Stimulated activated CD8-positive, alpha-beta memory T cell treated with anti-CD3 and anti-CD28 coated beads, Interleukin-4, amount 100 ng/mL, for 4 hours (primary cell): ENCODE measurements at places on chromosomes 16 and 17.

DNA sequence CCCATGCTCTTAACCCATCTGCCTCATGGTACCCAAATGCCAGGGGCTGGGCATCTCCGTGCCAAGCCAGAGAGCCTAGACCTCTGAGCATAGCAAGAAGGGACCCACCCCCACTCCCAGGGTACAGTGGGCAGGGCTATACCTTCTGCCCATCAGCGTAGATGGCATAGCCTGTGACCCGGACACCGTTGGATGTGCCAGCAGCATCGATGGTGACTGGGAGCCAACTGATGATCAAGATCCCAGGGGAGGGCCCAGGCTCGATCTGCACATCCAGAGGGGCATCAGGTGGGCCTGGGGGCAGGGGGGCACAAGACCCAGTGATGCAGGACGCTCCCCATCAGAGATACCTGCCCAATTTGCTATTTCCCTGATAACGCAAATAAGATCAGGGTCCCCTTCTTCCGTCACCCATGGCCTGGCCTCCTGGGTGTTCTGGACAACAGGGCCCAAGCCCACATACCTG lies 17.1 kb downstream of the TSPOAP1 start:
- no peak for DNase-seq

DNA sequence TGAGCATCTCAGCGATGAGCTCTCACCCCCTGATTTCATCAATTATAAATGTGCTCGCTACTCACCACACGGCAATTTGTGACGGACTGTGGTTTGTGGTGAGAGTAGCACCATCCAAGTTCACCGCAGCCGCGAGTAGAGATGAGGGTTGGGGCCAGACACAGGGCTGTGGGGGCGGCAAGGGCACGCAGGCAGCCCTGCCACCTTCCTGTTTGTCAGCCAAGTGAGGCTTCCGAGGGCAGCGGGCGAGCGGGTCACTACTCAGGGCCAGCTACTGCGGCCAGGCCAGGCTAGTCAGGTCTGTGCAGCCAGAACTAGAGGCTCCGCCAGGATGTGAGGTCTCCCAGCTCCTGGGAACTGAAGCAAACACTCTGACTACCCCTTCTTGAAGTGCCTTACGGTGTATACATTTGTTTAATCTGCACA lies 39.6 kb upstream of the MEOX1 start:
- DNase-seq, result no peak

- no peak for DNase-seq
These were observed 49.1 kb downstream of the ARHGAP17 start for GRCh38 chr16:24966031-24966430.

DNA sequence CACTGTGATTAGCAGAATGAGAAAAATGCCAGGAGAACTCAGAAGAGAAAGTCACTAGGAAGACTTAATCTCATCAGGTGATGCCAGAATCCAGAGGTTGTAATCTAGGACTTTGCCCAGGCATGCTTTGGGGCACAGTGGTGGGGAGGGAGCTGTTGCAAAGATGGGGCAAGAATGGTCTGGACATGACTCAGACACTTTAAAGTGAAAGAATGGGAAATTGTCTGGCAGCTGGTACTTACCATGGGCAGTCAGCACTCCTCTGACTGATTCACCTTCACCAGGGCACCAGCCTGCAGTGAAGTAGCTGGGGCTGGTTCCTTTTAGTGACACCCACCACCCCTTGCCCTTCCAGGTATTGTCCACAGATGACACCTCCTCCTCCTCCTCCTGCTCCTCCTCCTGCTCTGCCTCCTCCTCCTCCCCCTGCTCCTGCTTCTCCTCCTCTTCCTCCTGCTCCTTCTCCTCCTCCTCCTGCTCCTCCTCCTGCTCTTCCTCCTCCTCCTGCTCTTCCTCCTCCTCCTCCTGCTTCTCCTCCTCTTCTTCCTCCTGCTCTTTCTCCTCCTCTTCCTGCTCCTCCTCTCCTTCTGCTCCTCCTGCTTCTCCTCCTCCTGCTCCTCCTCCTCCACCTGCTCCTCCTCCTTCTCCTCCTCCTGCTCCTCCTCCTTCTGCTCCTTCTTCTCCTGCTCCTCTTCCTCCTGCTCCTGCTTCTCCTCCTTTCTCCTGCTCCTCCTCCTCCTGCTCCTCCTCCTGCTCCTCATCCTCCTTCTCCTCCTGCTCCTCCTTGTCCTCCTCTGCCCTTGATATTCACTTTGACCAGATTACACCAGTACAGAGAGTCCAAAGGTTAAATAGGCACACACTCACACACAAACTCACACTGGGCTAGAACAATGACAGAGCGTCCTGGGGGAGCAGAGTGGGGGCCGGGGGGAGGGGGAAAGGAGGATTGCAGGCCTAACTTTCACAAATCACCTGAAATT lies at the start of gene CHD9NB:
Gene CHD9NB, minus strand, starts transcription at position 379 of the 983 bp plus-strand sequence. CDS start 8,739 bp downstream, outside the sequence.
- DNase-seq, result no peak

GRCh38 chr16:13909872-13910303 lies 10.1 kb upstream of the ERCC4 start:
- no peak for DNase-seq

GRCh38 chr16:88905563-88905962 lies 39.1 kb upstream of the PABPN1L start:
- no peak for DNase-seq

DNA sequence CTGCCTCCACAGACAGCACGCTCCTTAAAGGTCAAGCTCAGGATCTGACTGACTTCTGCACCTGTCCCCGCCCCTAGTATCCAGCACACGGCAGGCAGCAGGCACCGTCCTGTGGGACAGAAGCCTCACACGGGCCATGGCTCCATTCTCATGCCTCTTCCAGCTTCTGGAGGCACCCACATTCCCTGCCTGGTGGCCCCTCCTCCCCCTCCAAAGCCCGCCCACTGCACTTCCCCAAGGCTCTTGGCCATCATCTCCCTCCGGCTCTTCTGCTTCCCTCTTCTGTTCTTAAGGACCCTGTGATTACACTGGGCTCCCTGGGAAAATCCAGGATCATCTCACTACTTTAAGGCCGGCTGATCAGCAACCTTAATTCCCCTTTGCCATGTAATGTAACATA lies 3.5 kb downstream of the CANT1 start:
- DNase-seq, result no peak

DNA sequence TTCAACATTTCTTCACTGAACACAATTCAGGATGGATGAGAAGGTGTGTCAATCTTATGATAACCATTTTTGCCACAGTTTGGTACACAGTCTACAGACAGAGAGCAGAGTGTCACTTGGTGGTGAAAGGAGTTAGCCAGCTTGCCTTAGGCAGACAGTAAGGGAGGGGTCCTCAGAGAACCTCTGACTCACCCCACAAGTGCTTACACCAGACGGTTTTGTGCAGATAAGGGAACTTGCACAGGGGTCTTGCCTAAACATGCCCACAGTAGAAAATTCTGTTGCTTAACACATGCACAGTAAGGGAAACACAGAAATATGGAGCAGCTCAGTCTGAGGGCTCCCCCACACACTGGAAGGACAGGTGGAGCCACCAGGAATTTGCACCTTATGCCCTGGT lies 204.5 kb upstream of the CDH8 start:
- DNase-seq, result no peak

DNA sequence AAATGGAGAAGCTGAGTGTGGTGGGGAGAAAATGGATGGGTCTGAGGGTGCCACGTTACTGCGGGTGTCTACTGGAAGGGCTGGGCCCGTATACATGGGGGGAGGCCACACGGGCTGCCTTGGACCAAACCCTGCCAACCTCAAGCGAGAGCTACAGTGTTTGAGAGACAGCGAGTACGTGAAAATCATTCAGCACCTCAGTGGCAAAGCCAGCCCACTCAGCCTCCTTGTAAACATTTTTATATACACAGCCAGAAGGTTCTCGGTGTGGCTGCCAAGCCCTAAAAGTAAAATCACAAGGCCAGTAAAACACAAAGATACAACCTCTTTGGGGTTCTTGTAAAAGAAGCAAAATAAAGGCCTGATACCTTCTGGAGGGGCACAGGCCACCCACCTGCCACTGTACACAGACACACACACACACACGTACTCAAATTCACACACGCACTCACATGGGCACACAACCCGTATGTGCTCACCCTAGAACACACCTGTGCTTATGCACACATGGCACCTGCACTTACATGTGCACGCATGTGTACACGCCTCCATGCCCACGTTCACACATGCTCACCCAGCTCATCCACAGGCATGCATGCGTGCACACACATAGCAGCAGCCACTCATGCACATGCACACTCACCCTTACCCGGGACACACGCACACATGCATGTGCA lies 102.8 kb downstream of the GSG1L start:
- no peak for DNase-seq

DNA sequence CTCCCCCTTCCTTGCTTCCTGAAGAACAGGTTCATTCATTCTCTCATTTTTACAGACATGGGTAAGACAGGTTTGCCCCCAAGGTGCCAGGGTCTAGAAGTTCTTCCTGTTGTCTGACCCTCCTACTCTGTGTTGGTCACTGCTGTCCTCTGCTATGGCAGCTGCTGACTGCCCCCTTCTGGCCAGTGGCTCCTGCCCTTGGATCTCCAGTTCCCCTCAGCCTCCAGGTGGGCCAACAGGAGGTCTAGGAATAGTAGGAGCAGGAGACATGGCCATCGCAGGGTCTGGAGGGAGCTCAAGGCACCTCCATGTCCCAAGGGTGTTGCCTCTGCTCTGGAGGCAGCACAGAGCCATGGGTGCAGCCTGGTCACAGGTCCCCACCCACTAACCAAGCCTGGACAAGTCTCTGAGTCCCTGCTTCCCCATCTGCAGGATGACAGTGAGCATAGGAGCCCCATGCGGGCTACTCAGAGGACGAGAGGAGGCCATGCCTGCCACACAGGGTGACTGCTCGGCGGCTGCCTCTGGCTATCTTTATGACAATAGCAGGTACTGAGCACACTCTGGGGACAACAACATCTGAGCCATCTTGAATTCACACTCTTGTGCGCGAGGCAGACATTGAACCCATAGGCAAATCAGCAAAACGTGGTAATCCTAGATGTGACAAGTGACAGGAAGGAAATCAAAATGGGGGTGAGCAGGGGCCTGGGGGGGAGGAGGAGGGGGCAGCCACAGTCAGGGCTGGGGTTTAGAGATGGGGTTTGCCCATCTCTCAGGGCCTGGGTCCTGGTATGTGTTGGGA lies 27.0 kb upstream of the NXPH3 start:
- no peak for DNase-seq

DNA sequence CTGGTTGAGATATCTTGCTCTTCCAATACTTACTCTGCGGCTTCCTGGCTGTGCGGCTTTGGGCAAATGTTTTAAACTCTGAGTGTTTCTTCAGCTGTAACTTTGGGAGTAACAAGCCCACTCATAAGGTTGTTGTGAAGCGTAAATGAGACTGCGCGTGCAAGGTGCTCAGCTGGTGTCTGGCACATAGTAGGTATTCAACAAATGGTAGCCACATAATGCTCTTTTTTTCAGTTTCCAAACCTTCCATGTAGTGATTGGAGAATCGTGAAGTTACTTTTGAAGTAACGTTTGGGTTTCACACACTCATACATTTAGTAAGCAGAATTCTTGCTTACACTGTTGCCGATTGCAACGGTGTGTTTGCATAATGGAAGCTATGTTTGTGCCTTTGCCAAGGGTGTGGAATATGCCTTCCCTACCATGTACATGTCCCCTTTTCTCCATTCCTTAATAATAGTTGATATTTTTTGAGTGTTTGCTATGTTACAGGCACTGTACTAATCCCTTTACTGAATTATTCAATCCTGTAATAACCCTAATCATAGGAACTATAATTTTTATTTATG lies 829 bp downstream of the DHRS7B start:
- no peak for DNase-seq

DNA sequence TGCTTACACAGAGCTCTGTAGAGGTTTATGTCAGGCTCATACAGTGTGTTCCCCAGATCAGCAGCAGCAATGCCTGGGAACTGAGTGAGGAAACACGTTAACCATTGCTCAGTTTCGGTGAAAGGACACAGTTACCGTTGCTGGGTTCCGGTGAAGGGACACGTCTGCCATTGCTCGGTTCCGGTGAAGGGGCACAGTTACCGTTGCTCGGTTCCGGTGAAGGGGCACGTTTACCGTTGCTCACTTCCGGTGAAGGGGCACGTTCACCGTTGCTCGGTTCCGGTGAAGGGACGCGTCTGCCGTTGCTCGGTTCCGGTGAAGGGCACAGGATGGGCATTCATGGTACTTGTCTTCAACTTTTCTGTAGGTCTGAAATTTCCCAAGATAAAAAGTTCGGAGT lies 81.7 kb downstream of the MRM3 start:
- no peak for DNase-seq

GRCh38 chr16:81752876-81753227 lies 26.2 kb upstream of the PLCG2 start:
- no peak for DNase-seq

DNA sequence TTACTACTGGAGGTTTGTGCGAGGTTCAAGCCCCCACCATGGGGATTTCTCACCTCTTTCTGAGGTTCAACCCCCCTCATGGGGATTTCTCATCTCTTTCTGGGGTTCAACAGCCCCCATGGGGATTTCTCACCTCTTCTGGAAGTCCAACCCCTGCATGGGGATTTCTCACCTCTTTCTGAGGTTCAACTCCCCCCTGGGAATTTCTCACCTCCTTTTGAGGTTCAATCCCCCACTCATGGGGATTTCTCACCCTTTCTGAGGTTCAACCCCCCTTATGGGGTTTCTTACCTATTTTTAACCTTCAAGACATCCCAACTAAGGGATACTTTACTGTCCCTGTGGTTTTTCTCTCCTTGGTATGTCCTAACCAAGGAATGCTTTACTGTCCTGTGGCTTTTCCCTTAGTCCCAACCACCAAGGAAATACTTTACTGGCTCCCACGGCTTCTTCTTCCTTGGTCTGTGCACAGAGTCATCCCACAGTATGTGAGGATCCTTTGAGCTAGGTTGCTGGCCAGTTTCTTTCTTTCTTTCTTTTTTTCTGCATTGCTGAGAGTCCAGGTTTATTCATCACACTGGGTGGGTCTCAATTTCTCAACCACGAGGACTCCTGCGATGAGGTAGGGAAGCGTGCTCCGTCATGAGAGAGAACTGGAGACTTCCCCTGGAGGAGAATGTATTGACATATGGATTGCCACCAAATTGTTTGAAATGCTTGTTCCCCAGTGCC lies 2140.2 kb downstream of the TP53TG3F start:
- no peak for DNase-seq

- DNase-seq, result no peak
These were observed 38.2 kb downstream of the IL4R start for GRCh38 chr16:27351989-27352388.

GRCh38 chr17:56149266-56150036 lies 3.8 kb upstream of the ANKFN1 start:
- DNase-seq, result no peak

DNA sequence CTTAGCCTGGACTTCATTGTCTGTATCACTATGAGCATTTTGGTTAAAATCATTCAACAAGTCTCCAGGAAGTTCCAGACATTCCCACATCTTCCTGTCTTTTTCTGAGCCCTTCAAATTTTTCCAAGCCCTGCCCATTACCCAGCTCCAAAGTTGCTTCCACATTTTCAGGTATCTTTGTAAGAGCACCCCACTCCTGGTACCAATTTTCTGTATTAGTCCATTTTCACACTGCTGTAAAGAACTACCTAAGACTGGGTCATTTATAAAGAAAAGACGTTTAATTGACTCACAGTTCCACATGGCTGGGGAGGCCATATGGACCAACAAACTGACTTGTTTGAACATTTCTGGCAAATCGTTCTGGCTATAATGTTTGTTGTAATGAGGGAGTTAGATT lies 67.4 kb downstream of the CDRT15 start:
- DNase-seq, result no peak

GRCh38 chr16:68091380-68092261 lies 6.5 kb downstream of the NFATC3 start:
- DNase-seq, result no peak

GRCh38 chr17:78803186-78803845 lies 21.2 kb upstream of the CYTH1 start:
- no peak for DNase-seq

- no peak for DNase-seq
These were observed 8.8 kb downstream of the TMEM170A start for GRCh38 chr16:75455677-75456076.
